Common myeloid progenitor, CD34-positive (primary cell): ENCODE measurements at places on chromosomes 1 and 21.

GRCh38 chr21:45739218-45740087 is 95.9 kb downstream of the PCBP3 start:
- no peak for DNase-seq

DNA sequence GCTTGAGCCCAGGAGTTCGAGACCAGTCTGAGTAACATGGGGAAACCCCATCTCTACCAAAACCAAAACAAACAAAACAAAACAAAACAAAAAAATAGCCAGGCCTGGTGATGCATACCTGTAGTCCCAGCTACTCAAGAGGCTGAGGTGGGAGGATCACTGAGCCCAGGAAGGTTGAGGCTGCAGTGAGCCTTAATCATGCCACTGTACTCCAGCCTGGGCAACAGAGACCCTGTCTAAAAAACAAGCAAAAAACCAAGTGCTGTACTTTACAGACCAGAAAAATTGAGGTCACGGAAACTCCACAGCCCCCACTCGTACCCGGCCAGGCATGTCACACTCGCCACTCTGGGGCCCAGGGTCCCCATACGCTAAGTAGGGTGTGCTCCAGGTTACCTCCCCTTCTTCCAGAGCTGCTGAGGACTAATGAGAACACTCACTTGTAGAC is 22.9 kb downstream of the ATP2B4 start:
- DNase-seq = no peak

DNA sequence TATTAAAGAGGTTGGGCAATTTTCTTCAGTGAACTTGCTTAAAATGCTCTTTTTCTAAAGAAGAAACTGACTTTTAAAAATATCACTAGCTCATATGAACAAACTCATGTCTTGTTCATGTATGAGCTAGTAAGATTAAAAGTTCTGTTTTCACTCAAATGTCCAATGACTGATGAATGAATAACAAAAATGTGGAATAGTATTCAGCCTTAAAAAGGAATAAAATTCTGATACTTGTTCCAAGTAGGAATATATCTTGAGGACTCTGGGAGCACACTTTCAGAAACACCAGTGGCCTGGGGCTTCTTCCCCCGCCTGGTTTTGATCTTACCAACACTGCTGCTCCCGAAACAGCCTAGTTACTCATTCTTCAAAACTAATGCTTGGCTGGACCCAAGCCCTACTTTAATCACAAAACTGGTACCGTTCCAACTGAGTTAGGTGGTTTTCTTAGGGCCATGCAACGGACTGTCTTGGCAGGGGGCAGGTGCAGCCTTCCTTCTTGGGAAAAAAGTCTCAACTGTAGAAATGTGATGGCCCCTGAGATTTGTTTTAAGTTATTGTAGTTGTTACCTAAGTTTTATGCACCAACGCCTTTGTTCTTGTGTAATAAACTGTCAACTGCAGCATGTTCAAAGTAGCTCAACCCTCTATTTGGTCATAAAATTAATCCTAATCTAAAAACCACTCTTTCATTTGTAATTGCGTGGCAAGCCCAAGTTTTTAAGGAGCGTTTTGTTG is 116.0 kb downstream of the ETS2 start:
- DNase-seq = no peak

GRCh38 chr1:160429125-160429561 is 28.8 kb downstream of the VANGL2 start:
- no peak for DNase-seq

DNA sequence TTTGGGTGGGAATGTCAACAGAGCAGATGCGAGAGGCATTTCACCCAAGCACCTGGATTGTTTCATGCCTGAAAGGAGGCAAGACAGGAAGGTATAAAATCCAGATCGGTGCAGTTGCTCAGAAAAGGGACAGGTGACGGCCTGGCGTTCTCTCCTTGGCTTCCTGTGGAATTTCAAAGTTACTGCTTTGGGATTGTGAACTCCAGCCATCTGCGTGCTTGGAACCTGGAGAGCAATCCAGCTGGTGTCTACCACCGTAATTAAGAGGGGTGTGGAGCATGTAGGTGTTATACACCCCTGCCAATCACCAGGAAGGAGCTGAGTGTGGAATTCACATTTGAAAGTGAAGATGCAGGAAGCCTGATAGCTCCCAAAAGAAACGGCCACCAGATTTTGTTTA is 286.1 kb downstream of the KIF26B start:
- no peak for DNase-seq

GRCh38 chr1:73948055-73948454 is 249.9 kb downstream of the LRRIQ3 start:
- no peak for DNase-seq

DNA sequence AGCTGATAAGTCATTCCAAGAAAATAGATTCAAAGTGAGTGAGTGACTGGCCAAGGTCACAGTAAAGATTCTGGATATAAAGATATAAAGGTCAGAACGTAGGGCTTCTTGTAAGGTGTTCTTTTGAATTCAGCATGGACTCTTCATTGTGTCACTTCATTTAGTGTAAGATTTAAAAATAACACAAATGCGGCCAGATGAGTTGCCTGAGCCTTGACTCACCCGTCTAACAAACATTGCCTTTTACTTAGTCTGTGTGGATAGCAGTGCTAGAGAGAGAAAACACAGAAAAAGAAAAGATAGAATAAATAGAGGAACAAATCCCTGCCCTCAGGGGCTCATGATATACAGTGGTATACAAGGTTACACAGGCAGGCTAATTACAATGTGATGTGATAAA is 223.4 kb downstream of the PLPP3 start:
- no peak for DNase-seq

DNA sequence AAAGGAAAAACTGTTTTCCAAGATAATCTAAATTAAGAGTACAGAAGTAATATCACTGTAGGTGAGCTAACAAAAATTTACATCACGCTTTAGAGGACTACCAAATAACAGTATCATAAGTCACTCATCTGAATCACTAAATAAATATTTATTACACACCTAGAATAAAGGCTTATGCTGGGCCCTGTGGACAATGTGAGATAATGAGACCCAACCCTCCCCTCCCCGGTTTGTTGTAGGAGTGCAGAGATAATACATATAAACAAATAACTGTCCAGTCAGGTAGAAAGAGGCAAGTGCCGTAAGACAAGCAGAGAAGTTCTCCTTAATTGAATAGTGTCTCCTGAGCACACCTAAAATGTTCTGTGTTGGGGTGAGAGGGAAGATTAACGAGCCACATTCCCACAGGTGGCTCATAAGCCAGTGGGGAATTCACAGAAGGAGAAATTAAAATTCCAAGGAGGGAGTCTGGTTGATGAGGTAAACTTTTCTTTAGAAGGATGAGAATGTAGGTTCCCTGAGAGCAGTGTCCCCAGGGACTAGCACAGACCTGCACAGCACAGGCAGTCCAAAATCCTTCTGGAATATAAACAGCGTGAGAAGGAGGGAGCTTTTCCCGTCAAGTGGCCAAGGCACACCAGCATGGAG is 241.4 kb downstream of the NFIA start:
- no peak for DNase-seq

DNA sequence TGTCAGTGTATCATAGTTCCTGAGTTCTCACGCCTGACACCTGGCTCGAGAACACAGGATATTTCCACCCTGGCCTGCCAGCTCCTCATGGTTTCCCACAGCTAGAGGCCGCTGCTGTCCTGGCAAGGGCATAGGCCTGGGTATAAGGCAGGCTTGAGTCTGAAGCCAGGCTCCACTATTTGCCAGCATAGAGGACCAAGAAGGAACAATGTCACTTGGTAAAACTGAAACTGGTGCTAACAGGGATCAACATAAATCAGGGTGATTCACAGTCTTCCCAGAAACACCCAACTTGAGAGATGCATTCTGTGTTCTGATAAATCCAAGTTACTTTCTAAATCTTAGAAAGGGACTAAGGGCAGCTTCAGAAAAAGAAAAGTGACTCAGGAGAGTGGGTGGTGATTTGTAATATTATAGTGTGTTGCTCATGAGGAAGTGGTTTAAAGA is 6.9 kb upstream of the S100A2 start:
- peak; percentile 79 for DNase-seq

DNA sequence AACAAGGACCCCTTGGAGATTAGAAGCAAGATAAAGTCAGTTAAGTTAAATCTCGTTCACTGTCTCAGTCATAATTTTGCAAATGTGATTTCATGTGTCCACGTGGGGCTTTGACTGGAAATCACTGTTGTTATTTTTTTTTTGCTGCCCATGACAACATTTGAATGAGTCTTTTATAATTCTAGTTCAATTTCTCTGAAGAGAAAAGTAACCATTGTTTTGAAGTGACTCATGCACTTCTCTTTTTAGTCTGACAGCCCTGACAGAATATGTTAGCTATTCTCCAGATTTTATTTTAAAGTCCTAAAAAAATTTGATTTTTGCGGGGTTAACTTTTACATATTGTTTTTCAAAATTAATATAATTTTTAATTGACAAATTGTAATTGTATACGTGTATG is 30.7 kb upstream of the NLRP3 start:
- peak; percentile 66 for DNase-seq

DNA sequence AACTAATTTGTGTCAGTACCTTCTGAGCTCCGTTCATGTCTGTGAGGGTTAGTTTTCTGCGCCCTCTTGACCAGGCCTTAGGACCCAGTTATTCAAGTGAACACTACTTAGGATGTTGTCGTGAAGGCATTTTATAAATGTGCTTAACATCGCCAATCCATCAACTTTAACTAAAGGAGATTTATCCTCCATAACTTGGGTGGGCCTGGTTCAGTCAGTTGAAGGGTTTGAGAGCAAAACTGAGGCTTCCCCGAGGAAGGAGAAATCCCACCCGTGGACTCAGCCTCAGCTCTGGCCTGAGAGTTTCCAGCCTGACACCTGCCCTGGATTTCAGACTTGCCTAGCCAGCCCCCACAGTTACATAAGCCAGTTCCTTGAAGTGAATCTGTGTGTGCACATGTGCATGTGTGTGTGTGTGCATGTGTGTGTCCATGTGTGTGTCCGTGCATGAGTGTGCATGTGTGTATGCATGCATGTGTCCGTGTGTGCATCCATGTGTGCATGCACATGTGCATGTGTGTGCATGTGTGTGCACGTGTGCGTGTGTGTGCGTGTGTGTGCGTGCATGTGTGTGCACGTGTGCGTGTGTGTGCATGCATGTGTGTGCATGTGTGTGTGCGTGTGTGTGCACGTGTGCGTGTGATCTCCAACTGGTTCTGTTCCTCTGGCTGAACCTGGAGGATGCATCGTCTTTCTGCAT is 62.1 kb upstream of the PDE9A start:
- DNase-seq = no peak

DNA sequence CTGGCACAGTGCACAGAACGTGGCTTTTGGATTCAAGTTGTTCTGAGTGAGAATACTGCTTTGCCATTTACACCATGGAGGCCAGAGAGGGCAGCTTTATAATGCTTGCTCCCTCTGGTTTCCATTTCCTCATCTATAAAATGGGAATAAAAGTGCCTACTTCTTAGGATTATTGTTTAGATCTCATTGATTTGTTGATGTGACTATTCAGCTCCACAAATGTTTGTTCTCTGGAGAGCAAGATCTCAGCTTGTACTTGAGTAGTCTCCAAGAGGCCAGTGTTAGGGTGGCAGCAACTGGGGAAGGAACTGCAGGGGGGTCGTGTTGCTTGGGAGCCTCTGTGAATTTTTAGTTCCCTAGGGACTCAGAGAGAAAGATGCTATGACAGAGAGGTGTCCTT is 55.2 kb downstream of the YARS1 start:
- DNase-seq = no peak

DNA sequence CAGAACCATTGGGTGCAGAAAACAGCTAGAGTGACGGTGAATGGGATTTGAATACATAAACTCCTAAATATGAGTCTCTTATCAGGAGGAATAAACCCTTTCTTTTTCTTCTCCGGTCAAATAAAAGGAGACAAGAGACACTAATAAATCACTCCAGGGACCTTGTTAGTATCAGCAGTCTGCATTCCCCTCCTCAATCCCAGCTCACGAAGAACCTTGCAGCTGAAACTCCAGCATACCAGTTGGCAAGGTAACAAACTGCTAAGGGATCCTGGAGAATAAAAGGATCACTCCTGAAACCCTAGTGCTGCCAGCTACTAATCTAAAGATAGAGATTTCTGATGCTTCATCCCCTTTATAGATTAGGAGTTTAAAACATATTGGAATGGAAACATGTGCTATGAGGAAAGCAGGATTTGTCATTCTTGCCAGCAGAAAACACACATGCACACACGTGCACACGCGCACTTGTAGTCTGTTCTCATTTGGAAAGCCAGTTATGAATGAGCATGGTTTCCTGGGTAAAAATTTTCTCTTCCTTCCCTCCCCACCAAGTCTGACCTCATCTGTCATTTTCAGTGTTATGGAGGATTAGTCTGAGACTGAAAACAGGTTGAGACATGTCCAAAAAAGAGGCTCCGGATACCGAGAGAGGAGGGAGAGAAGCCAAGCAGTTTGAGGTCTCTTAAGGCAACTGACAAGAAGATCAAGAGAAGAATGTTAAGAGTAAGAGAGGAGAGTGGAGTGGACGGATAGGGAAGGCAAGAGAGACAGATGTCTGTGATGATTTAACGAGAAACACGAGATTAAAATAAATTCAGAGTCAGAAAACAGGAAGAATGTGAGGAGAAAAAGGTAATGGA is 10.9 kb downstream of the IER5 start:
- no peak for DNase-seq

GRCh38 chr1:24502709-24503058 is at the start of gene RCAN3:
Gene RCAN3 (plus strand): TSS chr1:24502836. CDS start chr1:24514373, 11,537 bp downstream.
- peak; percentile 95 for DNase-seq

DNA sequence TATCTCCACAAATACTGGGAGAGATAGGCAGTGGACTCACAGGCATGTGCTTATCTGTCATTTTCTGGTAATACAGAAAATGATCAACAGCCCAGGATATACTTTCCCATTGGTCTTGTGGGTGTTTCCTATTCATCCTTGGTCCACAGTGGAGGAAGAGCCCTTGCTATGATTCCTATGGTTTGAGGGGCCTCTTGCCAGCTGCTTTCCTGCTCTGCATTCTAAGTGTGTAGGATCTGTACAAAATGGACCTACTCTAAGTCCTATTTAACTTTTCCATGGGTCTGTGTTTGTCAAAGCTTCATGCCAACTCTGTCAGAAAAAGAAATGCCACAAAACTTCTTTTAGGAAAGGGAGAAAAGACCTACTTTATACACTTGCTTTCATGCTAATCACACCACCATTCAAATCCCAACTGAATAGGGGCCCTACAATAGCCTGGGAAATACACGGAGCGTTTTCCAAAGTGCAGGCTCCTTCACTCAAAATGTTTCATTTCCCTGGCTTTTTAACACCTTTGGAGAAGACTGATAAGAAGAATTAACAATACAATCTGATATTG is 16.4 kb downstream of the PLPP3 start:
- DNase-seq = no peak

GRCh38 chr1:51950701-51951100 is 39.8 kb downstream of the RAB3B start:
- no peak for DNase-seq

- peak; percentile 40 for DNase-seq
These were observed 155.3 kb downstream of the NPHP4 start for GRCh38 chr1:5836776-5837440.

DNA sequence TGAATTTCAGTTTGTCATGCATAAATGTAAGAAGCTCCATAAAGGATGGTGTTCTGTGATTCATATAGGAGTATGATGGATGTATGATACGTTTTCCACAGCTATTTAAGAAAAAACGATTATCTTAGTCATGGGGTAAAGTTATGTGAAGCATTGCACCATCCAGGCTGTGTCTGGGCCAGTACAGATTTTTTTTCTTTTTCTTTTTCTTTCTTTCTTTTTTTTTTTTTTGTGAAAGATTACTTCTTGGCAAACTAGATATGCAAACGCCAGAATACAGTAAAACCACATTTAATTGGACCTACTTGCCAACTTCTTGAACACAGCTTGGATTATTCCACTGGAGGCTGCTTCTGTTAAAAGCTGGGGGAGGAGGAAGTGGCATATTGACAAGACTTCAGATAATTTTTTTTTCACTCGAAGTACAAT is 14.9 kb downstream of the ZBTB18 start:
- DNase-seq = peak; percentile 46
